ENCODE measurements at places on chromosomes 3 and 15.

GRCh38 chr3:31305340-31305739 is 227.4 kb upstream of the STT3B start:
- DNase-seq, result peak; percentile 67

DNA sequence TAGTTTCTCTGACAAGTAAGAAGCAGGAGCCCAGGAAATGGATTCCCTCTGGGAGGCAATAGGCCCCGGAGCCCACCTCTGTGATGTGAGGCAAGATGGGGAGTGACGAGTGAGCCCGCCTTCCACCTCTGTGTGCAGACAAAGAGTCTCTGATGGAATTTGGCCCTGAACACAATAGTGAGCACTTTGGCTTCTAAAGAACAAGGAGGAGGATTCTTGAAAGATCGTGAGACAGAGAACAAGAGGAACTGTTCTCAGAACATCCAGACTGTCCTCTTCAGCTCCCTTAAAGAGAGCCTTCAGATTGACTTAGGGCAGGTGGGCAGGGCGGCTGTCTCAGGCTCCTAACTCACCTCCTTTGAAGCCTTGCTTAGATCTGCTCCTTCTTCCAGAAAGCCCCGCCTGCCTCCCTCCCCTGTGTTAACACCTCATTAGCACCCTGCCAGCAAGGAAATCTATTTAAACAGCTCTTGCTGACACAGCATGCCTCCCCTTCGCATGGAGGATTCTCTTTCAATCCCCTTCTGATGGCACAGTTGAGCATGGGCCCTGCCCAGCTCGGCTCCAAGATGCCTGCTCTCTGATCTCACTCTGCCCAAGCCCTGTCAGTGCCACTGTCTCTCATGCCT is 430.3 kb downstream of the NTRK3 start:
- DNase-seq, result no peak

GRCh38 chr3:53250881-53251605 is 4.8 kb downstream of the TKT start:
- no peak for DNase-seq

DNA sequence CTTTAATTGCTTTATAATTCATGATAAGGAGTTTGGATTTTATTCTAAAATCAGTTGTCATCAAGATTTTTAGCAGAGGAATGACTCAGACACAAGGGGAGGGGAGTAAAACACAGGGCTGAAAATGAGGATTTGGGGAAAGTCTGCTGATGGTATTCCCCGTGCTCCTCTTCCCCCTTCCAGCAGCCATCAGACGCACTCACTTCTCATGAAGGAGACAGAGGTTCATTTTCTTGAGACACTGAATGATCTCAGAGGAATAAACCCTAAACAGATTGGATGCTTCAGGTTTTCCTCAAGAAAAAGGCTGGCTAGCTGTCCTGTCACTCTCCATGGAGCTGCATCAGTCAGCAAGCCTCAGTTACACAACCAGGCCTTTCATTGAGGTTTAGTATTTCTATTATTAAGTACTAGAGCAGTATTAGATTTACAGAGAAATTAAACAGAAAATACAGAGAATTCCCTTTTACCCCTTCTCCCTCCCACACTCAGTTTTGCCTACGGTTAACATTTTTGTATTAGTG is 166.4 kb downstream of the C3orf70 start:
- DNase-seq, result peak; percentile 2

GRCh38 chr15:57872281-57873030 is 165.9 kb downstream of the POLR2M start:
- DNase-seq, result no peak

GRCh38 chr15:42544853-42545629 is 3.6 kb downstream of the LRRC57 start:
- DNase-seq, result no peak

GRCh38 chr3:155243512-155243921 is 50.0 kb downstream of the STRIT1 start:
- no peak for DNase-seq

DNA sequence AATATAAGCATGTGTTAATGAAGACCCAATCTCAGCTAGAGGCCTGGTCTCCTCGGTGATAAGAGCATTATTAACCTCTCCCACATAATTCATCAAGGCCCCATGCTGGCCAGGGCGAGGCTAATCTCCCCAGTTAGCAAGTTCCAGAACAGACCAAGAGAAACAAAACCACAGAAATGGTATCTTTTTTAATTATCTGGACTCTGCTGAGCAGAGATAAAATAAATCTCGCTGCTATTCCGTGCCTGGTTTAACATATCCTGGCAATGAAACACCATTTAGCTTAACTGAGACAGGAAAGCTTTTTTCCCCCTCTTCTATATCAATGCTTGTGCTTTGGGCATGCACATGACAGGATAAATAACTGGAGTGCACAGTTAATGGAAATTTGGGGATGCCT is 72.5 kb upstream of the ARHGEF3 start:
- DNase-seq, result no peak

DNA sequence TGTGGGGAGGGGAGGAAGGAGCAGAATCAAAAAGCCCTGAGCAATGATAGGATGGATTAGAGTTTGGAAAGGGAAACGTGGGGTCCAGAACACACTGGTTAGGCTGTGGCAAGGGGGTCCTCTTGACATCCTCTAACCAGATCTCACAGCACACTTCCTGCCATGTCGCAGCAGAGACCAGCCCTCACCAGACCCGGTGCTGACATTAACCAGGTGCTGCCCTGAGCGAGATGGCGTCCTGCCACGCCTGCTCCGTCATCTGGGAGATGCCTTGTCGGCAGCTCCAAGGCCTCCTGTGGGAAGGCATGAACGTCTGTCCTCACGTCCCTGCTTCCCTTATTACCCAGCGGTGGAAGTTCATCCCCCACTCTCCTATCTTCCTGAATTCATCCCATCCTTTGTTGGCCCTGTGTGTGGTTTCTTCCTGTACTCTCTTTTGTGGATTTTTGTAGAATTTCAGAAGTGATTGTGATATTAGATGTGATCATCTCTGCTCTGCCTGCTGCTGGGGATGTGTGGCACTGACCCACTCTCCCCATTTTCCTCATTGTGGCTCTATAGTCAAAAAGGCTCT is 29.4 kb upstream of the MYZAP start:
- DNase-seq, result no peak

DNA sequence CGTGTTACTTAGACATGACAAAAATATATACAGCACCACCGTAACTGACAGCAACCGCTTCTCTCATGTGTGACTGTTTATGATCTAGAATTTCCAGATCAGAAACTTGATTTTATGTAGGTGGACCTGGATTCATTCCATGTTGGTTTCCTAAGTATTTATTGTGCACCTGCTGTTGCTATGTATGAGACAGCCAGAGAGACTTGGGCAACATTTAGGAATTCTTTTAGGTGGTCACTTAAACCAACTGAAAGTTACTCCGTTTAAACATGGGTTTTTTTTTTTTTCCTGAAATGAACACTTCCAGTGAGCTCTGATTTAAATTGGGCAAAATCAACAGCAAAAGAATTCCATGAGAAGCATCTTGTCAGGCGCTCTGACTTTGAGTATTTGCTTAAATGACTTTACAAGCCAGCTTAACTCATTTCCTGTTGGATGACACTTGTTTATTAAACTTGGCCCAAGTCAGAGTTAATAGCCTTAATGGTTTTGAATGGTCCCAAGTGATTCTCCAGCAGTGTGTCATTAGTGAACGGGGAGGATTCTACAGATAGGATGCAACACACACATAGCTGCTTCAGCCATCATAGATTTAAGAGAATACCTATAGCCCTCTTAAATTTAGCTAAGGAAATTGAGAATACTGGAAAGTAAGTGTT is 31.8 kb downstream of the MITF start:
- no peak for DNase-seq

- no peak for DNase-seq
Observed at GRCh38 chr3:112633757-112634156, 7.2 kb downstream of the CCDC80 start.

- DNase-seq, result peak; percentile 59
Observed at GRCh38 chr15:41501931-41502794, 8.5 kb downstream of the ITPKA start.

- no peak for DNase-seq
Observed at GRCh38 chr3:13663781-13664535, 115.0 kb downstream of the FBLN2 start.

DNA sequence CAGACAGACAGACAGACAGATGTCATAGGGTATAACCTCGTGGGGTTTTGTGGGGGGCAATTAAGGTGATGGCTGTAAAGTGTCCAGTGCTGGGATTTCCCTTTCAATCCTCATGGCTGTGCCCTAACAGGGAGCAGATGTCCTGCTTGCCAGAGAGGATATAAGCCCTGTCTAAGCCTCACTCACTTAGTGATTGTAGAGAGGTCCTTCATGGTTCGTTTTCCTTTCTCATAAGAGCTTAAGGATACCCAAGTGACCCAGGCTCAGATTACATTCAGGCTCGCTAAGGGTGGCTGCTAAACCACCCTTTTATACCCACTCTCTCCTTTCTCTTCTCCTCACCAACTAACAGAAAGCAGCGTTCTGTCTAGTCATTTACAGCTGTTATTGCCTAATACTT is 19.2 kb downstream of the LYSMD2 start:
- DNase-seq, result no peak

GRCh38 chr3:50193286-50193685 is 1.9 kb downstream of the GNAT1 start:
- DNase-seq, result no peak

DNA sequence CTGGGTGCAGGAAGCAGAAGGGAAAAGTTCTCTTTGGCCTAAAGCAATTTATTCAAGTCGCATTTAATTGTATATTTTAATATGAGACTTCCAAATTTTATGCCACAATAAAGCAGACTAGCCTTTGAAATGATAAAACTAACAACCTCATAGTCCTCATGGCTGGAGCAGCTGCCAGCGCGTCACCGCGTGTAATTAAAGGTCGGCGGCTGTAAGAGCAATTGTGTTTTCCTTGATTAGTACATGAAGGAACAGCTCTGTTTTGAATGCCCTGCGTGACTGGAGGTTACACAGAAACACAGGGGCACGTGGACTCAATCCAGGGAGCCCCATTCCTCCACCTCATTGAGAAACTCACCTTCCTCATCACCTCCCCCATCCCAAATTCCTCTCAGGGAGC is 10.1 kb upstream of the LRRC15 start:
- peak; percentile 29 for DNase-seq

DNA sequence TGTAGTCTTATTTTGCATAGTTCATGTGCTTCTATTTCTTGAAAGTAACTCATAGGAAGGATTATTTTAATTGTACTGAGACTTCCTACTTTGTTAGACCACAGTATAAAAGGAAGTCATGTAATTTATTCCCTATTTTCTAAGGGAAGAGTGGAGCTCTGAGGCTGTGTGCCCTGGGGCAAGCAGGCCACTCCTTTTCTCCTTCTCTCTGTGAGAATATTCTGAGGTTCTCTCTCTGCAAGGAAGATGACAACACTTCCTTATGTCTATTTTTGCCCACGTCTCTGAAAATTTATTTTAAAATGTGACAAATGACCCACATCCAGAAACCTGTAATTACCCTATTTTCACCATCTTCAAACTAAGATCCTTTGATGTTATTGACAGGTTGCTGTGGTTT is 11.0 kb downstream of the KCTD6 start:
- DNase-seq, result no peak

DNA sequence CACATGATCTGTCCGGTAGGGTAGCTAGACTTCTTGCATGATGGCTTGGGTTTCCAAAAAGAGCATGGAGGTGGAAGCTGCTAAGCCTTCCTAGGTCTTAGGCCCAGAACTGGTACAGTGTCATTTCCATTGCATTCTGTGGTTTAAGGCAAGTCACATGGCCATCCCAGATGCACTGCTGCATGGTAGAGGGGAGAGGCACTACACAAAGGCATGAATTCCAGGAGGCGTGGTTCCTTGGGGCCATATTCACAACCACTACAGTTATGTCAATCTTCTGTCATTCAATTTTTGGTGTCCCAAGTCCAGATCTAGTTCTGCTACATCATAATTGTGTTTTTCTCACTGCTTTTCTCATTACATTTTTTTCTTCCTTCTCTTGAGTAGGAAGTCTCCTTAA is 122.2 kb upstream of the CHRM5 start:
- DNase-seq, result no peak

- no peak for DNase-seq
Observed at GRCh38 chr3:53816425-53816824, 29.8 kb downstream of the CHDH start.

- DNase-seq, result no peak
Observed at GRCh38 chr3:122078235-122078935, 23.2 kb downstream of the CD86 start.

GRCh38 chr3:49173792-49174170 is 2.4 kb downstream of the KLHDC8B start:
- DNase-seq, result peak; percentile 89
